ENCODE measurements at places on chromosomes 6 and 20.
A peak's percentile ranks its signal among the peaks of the same experiment; 100 is the strongest.

DNA sequence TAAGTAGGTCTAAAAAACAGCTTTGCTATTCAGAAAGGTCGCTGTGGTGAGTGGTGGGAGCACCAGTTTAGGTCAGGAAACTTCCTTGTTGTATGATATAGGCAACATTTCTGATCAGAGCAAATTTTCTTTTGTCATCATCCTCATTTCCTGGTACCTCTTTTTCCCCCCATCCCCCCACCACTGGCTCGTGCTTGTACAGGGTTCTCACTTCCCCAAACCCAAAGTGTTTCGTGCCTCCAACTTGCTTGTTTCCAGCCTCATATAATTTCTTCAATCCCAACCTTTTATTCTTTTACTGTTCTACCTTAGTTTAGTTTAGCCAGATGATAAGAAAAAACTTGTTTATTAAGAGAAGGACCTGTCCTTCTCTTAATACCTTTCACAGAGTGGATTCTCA, 209.4 kb upstream of the JAG1 start:
- DNase-seq: no peak

DNA sequence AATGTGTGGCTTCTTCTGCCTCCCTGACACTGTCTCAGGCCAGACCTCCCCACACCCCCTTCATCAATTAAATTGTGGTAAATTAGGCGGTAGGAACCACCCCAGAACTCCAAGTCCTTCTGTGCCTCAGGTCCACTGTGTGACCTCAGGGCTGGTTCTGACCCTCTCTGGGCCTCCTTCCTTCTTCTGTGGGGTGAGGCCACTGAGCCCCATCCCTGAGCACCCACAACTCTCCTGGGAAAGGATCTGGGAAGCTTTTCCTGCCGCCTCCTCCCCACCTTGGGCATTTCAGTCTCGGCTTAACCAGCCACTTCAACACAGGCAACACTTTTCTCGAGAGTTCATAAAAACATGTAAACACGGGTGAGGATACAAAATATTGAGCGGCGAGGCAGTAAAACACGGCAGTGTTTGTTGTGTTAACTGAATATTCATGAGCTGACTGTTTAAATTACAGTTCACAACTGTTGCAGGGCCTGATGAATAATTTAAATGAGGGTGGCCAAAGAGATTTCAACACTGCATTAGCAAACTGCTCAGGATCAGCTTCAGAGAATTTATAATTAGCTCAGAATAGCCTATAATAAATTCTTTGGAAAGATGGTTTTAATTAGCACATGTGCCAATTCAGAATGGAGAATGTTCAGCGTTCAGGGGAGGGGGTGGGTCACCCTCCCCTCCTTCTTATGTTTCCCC, 112.1 kb downstream of the TOX2 start:
- no peak for DNase-seq

GRCh38 chr6:143614235-143614634, 63.5 kb upstream of the PHACTR2 start:
- DNase-seq: no peak

DNA sequence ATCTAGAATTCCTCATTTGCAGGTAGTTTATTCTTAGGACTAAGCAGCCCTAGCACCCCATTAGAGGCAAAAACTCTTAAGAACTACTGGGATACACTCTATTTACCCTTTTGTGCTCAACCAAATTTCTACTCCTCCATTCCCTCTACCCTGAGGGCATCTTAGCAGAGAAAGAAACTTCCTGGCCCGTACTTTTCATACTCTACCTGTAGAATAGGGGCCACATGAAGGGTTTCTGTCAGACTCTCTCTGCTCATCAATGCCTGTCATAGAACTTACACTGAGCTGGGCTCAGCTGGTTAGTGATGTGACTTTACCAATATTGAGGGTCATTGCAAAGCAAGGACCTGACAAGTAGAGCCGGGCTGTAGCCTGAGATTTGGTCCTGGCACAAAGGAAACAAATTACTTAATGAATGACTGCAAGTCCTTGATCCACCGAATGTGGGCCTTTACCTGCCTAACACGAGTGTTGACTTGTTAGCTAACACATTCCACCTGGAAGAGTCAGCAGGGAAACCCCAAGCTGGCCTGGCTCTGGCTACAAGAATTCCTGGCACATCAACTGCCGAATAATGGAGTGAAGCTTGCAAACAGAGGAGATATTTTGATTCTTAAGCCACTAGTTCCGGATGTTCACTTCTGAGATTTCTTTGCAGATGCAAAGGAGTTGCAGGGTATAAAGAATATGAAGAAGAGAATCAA, 280.5 kb upstream of the JAG1 start:
- DNase-seq: no peak

DNA sequence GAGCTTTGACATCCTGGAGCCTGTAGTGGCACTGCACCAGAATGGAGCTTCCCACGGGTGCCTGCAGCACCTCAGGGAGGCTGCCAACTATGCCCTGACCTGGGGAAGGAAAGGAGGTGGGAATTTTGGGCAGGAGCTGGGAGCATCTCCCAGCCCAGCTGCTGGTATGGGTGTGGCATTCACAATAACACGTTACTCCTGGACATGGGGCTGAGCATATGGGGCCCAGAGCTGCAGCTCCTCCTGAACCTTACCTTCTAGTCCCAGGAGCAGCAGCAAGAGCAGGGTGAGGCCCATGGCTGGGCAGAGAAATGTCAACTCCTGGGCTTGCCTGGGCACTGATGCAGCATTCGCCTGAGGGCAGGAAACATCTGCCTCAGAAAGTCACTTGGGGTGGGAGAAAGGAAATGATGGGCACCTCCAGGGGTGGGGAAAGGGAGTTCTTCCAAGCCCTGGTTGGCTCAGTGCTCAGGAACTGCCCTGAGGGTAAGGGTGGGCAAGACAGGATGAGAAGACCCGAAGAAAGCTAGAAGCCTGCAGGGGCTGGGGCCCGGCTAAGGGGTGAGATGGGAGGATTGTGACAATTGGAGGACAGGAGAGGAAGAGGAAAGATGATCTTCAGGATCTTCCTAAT, at the start of gene TREML1:
Gene TREML1 (minus strand): TSS at position 356 of the 634 bp plus-strand sequence. CDS start 59 bp downstream, at position 297.
- no peak for DNase-seq

- no peak for DNase-seq
Observed at GRCh38 chr20:41347523-41348429, 7.2 kb downstream of the LPIN3 start.

DNA sequence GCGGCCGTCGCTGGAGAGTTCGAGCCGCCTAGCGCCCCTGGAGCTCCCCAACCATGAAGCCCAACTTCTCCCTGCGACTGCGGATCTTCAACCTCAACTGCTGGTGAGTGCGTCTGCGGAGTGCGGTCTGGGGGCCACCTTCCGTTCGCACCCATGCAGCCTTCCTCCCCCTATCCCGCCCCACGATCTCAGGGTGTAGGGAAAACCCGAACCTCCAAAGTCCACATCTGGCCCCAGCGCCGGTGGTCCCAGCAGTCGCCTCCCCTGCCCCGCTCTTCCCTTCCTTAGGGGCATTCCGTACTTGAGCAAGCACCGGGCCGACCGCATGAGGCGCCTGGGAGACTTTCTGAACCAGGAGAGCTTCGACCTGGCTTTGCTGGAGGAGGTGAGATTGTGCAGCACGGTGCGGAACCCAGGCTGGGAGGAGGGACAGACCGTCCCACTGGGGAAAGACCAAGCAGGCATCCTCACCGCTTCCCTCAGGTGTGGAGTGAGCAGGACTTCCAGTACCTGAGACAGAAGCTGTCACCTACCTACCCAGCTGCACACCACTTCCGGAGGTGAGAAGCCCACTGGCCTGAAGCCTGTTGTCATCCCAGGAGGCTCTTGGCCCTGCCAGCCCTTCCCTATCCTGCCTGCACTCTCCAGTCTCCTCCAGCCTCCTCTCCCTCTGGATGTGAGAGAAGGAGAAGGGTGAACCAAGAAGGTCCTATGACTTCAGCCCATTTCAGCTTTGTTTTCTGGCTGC, 719 bp downstream of the SMPD2 start:
- DNase-seq: no peak

GRCh38 chr6:14499841-14500240, 382.3 kb downstream of the CD83 start:
- no peak for DNase-seq

- DNase-seq: no peak
Observed at GRCh38 chr20:20503777-20504530, 136.1 kb downstream of the INSM1 start.

- no peak for DNase-seq
Observed at GRCh38 chr20:18057101-18057993, at the start of gene OVOL2. TSS of gene OVOL2 (minus strand) at chr20:18057916. CDS start at chr20:18057634, 282 bp downstream.

DNA sequence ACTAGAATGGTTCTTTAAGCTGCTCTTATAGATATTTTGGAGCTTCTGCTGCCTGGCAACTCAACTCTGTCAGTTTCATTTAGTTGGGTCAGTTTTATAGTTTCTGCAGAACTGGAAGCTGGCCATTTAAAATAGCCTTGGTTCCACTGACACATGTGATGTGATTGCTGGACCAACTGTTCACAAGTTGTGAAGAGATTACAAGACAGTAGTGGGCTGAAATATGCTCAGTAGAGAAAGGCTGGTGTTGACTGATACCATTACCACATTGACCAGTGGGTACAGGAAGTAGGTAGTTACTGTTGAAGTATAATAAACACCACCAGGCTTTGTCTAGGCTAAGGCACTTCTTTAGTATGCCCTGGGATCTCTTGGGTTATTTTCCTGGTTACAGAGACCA, 39.0 kb downstream of the BCKDHB start:
- no peak for DNase-seq

- DNase-seq: no peak
Observed at GRCh38 chr20:20737158-20737557, 24.7 kb upstream of the RALGAPA2 start.

DNA sequence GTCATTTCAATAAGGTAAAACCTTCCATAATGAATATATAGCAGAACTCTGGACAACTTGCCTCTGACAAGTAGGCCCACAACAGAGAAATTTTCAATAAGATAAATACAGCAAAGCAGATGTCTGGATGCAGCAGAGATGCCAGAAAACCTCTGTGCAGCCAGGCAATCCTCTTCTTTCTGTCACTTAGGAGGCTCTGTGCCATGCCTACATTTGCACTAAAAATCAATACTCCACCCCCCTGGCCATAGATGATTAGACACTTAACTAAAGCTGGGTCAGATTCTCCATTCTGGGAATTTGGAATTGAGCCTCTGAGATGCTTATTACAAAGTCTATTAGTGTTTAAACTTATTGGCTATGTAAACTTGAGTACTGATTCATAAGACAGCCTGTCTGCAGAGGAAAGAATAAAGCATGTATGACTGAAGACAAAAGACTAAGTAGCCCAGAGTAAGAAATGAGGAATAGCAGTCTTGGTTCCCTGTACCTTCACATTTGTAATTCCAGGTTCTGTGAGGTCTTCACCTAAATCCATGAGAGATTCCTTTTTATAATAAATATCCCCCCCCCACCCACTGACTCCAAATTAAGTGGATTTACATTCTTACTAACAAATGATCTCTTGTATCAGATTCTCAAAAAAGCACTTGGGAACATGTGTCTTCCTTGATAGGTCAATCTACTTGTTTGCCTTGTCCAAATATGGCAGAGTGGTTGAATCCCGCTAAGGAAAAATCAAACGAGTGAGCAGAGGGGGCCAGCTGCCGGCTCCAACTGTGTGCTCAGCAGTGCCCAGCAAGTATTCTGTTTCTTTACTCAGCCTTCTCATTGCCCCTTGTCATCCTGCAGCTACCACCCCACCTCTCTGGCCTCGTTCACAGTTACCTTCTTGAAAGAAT, 20.4 kb downstream of the MAN1A1 start:
- DNase-seq: no peak

GRCh38 chr6:86331919-86332318, 605.4 kb upstream of the HTR1E start:
- DNase-seq: no peak

- DNase-seq: no peak
Observed at GRCh38 chr6:119261944-119262284, 87.6 kb downstream of the MAN1A1 start.

DNA sequence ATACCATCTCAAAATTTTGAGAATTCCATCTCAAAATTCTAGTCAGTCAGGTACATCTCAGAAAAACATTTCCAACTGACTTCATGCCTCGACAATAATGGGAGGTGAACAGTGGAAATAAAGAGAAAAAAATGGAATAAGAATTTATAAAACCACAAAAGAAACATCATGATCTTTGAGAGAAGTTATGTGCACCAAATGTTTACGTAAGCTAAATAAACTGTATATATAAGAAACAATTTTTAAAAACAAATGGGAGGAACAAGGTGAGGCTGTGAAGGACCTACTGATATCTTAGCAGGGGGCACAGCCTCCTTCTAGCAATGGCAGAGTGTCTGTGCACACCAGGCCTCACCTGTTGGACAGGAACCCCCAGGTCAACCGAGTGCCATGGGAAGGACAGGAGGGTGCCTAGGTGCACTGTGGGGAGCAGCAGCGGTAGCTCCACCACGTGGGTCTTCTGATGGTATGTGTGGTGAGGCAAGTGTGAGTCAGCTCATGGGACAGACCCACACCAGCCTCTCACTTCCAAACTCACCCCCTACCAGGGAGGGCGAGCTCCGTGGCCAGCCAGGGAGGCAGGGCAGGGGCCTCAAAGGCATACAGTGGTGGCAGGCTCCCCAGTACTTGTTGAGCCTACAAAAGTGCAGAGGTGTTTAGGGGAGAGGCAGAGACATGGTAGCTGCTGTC, 23.2 kb downstream of the DIDO1 start:
- DNase-seq: no peak

DNA sequence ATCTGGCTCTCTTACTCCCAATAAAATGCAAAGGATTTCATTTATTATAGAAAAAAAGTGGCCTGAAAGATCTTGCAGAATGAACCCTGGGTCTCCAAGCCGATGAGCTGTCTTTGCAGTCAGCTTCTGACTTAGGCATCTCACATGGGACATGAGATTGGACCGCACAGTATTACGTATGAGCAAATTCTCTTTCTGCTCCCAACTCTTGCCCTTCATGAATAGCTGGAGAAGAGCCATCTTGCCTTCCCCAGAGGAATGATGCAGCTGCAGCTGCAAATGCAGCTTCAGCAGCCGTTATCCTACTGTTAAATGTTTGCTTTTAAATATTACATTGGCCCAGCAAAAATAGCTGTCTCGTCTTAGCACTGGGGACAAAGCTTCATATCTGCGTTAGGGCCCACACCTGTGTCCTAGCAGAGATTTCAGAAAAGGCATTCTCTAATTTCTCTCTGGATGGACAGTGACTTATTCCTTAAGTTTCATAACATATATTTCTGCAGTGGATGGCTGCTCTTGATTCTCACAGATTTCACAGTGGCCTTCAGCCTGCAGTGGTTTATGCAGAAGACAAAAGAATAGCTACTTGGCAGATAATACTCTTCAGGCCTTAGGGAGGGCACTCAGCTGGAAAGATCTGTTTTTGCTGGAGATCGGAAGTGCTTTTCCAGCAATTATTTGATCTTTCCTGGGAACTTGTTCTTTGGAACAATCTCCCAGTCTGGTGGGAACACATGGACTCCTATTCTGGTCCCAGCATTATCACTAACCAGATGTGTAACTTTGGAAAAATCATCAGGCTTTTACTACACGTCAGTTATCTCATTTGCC, 129.2 kb downstream of the FYN start:
- DNase-seq: no peak

GRCh38 chr6:100433726-100434435, 30.8 kb downstream of the SIM1 start:
- no peak for DNase-seq

- peak; percentile 7 for DNase-seq
Observed at GRCh38 chr6:18155864-18156421, 721 bp downstream of the KDM1B start.
